ENCODE measurements at places on chromosomes 11 and 22.
A peak's percentile ranks its signal among the peaks of the same experiment; 100 is the strongest.

GRCh38 chr11:114556135-114556534 lies 3.5 kb downstream of the NXPE1 start:
- DNase-seq, result no peak

DNA sequence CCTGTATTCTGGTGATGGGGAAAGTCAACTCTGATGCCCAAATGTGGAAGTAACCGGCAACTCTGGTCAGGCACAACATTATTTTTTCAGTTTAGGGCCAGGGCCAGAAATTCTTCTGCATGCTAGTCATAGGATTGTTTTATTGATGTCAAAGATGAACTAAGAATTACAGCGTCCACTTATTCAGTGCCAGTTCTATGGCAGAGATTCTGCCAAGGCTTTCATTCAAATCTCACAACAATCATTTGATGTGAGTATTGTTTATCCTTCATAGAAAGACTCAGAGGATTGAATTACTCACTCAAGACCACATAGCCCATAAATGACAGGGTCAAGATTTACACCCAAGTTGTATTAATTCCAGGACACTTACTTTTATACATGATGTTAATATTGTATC lies 87.7 kb downstream of the TMPRSS5 start:
- no peak for DNase-seq

DNA sequence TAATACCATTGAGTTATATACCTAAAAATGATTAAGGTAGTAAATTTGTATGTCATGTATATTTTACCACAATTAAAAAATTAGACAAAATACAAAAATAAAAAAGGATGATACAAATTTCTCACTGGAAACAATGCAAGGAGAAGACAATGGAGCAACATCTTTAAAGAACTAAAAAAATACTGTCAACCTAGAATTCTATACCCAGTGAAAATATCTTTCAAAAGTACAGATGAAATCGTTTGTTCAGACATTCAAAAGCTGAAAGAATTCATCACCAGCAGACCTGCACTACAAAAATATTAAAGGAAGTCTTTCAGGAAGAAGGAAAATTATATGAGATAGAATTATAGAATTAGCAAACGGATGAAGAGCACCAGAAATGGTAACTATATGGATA lies 9.8 kb upstream of the ASCL2 start:
- DNase-seq, result no peak

GRCh38 chr11:119179983-119180382 lies 5.3 kb upstream of the NHERF4 start:
- no peak for DNase-seq

DNA sequence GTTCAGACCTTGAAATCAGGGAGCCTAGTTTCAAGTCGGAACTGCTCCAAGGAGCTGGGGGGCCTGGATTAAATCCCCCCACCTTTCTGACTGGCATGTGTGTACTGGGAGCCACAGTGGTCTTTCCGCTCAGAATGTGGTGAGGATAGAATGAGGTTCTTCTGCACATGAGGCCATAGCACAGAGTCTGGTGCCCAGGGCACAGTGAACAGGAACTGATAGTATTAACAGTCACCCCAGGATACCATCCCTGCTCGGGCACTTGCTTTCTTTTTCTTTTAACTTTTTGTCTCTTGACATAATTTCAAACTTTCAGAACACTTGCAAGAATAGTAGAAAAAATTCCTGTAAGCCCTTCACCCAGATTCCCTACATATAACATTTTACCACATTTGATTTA lies 28.8 kb downstream of the LMO1 start:
- no peak for DNase-seq

GRCh38 chr11:1157645-1158591 lies at the start of gene MUC5AC:
TSS of gene MUC5AC (plus strand) at chr11:1157953. CDS start at chr11:1158000, 47 bp downstream.
- DNase-seq, result no peak

DNA sequence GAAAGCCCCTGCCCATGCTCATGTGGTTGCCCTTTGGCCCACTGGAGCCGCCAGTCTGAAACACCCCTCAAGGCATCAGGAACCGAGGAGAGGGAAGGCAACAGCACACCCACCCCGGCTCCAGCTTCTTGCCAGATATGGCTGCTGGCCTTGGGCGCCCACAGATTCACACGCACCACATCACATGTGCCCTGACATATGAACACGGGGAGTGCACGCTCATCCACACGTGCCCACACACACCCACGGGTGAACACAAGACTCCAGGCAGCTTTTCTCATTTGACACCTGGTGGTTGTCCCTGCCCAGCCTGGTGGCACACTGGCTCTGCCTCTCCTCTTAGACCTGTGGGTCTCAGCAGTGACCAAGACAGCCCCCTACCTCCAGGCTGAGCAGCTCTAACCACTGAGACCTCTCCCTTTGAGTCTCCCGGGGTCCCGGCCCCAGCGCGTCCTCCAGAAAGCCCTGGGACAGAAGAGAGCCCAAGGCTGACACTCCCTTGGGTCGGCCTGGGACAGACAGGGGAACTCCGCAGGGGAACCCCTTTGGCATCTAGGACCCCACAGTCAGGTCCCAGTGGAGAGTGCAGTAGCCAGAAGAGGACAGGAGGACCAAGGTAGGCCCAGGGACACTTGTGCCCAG lies 2.7 kb upstream of the MAPK12 start:
- DNase-seq, result no peak

DNA sequence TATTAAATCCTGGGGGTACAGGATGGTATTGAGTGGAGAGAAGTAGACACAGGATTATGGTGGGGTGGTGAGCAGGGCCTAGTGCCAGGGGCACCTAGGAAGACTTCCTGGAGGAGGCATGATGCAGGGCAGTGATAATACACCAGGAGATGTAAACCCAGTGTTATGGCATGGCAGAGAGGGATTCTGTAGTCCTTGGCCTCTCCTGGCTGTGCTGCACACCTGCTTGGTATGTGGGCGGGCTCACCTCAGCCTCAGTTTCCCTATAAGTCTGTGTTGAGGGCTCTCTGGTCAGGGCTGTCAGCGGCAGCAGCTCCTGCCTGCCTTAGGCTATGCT lies 2.2 kb downstream of the PDXP start:
- no peak for DNase-seq

DNA sequence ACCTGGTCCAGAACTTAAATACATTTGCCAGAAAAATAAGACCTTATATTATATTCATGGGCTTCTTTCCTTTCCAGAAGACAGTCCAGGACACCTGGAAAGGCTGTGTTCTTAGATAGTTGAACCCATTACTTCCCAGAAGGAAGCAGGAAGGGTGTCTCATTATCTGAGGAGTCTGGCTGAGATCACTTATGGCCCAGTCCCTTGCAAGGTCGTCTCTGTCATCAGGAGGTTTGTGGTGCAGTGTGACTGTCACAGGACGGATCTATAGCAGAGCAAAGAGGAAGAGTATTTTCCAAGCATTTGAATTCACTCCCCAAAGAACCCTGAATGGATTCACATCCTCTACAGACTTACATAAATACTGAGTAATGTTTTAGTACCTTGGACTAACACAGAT lies 270.7 kb upstream of the MTNR1B start:
- no peak for DNase-seq

DNA sequence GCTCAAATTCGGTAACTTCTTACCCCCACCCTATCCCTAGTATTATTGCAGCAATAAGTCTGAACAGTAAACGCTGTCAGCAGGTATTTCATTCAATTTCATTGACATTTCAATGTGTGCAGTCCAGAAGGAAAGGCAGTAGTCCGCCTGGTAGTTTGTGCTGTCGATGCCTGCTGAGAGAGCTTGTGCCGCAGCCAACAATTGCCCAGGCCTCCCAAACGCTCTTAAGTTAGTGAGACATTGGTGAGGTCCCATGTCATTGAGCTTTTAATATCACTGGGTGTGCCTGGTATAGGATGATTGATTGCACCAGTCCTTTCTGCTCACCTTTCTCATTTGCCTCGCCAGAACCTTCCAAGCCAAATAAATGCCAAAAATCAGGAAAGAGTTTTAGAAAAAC lies 28.1 kb downstream of the ALKBH3 start:
- DNase-seq, result no peak

DNA sequence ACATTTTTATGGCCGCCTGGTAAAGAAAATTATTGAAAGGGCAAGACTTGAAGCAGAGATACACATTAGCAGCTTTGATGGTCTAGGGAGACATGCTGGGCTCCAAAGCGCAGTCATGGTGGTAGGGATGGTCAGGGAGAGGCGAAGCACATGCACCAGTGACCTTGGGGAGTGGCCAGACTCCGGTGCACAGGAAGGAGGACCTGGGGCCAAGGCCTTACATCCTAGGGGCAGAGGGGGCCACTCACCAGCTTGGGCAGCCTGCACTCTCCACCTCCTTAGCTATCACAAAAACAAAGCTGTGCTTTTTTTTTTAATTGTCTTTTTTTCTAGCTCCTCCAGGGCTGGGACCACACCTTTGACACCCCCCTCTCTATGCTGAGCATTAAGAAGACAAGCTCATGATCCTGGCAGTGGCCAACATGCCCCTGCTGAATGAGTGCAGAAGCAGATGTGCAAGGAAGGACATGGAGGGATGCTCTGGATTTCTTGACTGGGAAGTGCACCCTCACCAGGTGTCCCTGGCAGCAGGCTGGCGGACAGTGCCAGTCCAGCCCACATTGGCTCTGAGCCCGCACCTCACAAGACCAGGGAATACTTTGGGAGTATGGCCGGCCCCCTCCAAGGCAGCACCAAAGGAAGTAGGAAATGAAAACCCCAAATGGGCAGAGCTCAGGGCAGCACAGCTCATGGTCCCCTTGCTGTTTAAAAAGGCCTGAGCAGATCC lies 619.9 kb downstream of the TBC1D22A start:
- DNase-seq, result no peak

DNA sequence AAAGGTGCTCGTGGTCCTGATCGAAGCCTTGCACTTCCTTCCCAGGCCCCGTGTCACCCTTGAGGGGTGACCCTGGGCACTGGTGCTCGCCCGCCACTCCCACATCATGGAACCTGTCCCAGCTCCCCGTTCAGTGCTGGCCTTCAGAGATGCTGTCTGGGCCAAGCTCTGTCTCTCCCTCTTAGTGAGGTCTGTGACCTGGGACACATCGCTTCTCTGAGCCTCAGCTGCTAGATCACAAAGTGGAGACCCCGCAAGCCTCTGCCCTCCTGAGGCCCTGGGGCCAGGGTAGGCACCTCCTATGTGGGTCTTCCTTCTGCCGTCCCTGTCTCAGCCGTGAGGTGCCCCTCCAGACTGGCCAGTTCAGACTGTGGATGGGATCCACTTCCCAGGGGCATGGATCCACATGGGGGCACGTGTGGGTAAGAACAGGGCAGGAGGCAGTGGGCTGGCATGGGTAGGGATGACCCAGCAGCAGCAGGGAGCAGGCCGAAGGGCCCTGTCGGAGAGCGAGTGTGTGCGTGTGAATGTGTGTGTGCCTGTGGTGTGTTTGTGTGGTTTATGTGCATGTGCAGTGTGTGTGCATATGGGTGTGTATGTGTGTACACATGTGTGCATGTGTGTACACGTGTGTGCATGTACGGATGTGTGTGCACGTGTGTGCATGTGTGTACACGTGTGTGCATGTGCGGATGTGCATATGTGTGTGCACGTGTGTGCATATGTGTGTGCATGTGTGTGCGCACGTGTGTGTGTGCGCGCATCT lies 1073.7 kb downstream of the BRD1 start:
- DNase-seq, result no peak

DNA sequence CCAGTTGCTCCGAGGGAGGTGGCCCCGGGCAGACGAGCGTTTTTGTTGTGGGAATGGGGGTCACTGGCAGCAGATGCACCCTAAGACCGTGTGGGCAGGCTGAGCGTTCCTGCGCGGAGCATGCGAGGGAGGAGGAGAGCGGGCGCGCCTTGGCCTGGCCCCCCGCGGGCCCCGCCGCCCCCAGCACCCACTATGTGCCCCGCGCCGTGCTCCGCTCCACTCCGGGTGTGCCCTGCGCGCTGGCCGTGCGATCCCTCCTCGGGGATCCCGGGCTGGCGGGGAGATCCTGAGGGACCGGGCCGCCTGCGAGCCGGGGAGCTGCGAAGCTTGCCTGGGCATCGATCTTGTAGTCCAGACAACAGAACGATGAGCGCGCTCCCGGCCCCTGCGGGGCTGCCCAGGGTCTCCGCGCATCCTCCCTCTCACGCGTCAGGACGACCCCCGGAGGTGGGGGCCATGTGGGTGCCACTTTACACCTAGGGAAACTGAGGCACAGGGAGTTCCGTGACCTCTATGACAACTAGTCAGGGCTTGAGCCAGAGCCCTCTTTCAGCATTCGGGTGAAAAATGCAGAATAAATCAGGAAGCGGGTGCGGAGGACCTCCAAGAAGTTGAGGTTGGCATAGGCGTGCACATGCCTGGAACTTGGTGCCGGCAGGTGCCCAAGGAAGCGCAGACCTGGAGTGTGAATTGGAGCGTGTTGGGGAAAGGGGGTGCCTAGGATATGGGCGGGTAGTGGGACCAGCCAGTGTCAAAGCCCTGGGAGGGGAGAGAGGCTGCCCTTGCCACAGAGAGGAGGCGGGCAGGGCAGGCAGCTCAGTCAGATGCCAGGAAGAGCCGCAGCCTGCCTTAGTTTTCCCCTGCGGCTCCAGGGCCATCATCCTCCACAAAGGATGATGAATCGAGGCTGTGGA lies 1.3 kb upstream of the KMT5B start:
- DNase-seq, result no peak

- DNase-seq, result peak; percentile 68
Measured at GRCh38 chr11:121367001-121367843, 74.7 kb downstream of the SC5D start.

- DNase-seq, result no peak
Measured at GRCh38 chr22:31122532-31123291, at the start of gene INPP5J. TSS of gene INPP5J (plus strand) at chr22:31122966. CDS start at chr22:31123015, 49 bp downstream.

DNA sequence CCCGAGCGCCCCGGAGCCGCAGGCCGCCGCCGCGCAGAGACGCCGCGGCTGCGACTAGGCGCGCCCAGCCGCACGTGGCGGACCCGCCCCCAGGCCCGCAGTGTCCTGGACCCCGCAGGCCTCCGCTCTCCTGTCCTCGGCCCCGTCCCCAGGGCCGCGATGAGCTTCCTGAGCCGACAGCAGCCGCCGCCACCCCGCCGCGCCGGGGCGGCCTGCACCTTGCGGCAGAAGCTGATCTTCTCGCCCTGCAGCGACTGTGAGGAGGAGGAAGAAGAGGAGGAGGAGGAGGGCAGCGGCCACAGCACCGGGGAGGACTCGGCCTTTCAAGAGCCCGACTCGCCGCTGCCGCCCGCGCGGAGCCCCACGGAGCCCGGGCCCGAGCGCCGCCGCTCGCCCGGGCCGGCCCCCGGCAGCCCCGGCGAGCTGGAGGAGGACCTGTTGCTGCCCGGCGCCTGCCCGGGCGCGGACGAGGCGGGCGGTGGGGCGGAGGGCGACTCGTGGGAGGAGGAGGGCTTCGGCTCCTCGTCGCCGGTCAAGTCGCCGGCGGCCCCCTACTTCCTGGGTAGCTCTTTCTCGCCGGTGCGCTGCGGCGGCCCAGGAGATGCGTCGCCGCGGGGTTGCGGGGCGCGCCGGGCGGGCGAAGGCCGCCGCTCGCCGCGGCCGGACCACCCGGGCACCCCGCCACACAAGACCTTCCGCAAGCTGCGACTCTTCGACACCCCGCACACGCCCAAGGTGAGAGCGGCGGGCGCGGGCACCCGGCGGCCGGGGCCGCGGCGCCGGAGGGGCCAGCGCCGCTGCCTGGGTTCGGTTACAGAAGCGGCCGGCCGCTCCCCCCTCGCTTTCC lies 528 bp downstream of the WEE1 start:
- DNase-seq, result no peak
